Breast epithelium (tissue), 4 donors: ENCODE measurements at places on chromosomes 2 and 18. TPM values are rescaled to one million over a fixed set of nuclear protein-coding genes. Genes with fewer than 3 reads are reported as not detected.

DNA sequence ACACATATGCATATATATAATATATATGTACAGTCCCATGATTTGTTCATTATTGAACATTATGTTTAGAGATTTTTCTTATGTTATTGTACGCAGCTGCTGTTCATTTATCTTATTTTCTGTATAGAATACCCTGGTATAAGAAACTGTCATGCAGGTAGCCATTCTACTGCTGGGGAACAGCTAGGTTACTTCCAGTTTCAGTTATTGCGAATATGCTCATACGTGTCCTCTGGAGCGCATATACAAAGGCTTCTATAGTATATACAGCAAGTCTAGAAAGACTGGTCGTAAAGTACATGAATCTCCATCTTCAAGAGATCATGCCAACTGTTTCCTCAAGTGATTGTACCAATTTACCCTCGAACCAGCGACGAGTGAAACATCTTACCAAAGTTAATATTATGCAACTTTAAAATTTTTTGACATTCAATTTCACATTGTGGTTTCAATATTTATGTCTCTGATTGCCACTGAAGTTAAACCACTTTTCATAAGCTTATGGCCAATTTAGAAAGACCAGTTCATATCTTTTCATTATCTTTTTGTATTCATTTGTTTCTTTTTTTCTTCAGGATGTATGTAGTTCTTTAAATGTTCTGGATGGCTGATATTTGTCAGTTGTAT lies 53.5 kb downstream of the RDH14 start:
- DNase-seq = no peak

DNA sequence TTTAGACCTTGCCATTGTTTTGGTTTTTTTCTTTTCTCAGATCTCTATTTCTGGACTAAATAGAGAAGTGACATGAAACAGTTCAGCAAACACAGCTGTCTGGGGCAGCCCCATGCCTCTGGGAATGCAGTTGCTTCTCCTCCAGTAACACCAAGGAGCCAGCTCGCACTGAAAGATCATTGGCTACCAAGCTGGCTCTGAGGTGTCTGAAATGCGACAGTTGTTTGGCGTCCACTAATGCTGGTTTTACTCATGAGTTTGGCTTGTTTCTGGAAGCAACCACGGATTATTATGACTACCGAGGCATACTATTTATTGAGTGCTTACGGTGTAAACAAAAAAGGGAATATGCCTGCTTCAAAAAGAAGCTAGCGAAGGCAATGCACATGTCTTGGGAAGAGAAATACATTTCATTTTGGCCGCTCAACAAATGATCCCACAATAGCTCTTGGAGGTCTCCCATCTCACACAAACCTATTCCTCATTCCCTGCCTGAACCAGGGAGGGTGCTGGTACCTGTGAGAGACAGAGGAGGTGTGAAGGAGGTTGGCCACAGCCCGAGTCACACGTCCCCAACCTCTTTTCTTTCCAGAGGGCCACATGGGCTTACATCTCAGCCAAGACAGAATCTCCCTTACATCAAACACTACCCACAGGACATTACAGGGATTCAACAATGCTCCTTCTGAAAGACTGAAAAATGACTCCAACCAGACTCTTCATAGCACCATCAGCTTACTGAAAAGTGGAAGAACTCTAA lies 37.5 kb upstream of the NEB start:
- DNase-seq = no peak

PASK gene
- 6.6 TPM for total RNA-seq

HOXD10 gene
- 5.2 TPM for total RNA-seq

BMP10 gene
- total RNA-seq = not detected

DNA sequence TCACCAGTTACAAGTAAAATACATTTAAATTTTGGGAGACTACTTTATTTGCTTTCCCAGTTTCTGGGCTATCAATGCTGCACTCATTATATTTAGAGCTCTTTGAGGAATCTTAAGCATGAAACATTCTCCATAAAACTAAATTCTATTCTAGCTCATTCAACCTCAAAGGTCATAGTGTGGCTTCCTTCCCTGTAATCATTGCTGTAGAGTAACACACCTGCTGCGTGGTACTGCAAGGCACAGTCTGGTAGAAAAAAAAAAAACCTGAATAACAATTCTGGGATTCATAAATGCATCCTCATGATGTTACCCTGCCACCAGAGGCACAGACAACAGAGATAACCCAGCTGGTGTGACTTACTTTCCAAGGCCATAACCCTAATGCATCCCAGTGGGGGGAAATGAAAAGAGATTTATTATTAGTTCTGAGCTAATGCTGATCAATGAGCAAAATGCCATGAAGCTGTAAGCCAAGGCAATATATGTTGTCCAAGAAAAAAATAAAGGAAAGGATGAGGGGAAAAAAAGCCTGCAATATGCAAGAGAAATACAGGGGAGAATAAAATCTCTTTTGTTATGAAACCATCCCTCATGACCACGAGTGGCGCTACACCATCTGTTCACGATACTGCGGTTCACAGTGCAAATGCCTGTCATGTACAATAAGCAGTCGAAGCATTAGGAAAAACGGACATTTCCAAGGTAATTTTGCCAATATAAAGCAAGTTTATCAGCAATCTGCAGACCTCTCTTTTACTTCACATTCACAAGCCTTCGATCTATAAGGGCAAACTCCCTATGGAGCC lies 1481.6 kb upstream of the PIK3C3 start:
- DNase-seq = no peak

- DNase-seq = no peak
These were observed 23.0 kb upstream of the MRO start for GRCh38 chr18:50842846-50843245.

CAPN13 gene
- 44.6 TPM for total RNA-seq

NYAP2 gene
- total RNA-seq = 0.15 TPM

DNA sequence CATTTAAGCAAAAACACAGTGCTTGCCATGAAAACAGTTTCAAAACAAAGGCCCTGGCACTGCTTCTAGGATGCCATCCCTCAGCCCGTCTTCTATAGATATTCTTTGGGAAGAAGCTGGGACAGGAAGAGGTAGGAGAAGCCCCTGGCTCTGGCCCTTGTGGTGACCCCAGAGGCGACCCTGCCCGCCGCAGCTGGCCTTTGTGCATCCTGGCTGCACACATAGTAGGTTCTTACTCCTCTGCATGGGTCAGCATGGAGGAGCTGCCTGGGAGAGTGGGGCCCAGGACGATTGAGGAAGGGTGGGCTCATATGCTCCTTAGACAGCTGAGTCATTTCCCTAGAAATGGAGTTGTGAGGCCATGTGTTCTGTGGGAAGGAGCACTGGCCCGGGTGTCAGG lies 44.4 kb upstream of the OTOF start:
- no peak for DNase-seq

- DNase-seq = no peak
These were observed 386.4 kb upstream of the SLC14A2 start for GRCh38 chr18:45228796-45229388.
